Heart right ventricle (tissue), 16 donors: ENCODE measurements at places on chromosomes 6 and 20. TPM values are rescaled to one million over a fixed set of nuclear protein-coding genes. Genes with fewer than 3 reads are reported as not detected.

The PTPRT gene
- total RNA-seq, result 0.26 TPM

DNA sequence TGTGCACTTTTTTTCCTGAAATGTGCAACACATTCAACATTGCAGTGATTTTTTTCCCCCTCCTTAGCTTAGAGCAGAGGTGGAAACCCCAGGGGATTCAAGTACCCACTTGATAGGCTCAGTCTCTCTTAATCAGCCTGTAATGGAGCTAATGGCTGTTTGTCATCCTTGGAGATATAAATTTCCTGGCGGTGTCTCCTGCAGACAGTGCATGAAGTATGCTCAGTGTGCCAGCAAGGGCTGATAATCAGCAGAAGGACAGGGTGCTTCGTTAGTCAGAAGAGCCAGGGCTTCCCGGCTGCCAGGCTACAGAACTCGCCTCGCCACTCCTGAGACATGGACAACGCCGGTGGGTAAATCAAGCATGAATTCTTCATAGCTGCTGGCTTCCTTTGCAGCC lies 69.8 kb upstream of the PHACTR2 start:
- DNase-seq, result no peak

The GTSF1L gene
- total RNA-seq, result not detected

- no peak for DNase-seq
Measured at GRCh38 chr6:56837322-56837894, 117.5 kb upstream of the BEND6 start.

DNA sequence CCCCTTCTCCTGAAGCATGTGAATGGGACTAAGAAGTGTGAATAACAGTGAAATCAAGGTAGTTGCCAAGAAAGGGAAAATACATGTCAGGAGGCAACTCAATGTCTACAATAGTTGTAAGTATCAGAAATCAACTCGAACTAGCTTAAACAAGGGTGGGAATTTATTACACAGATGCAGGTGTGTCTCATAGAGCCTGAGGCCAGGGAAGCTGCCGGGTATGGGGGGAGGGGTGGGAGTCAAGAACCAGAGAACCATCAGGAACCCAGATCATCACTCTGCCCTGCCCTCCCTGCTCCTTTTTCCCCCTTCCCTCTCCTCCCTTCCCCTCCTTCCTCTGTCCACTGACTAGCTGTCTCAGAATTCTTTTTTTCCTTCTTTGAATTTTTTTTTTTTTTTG lies 34.9 kb upstream of the BMP6 start:
- DNase-seq, result no peak

The AIF1 gene
- total RNA-seq, result 2.8 TPM

- DNase-seq, result no peak
Measured at GRCh38 chr6:73308712-73309534, 45.2 kb downstream of the DPPA5 start.

DNA sequence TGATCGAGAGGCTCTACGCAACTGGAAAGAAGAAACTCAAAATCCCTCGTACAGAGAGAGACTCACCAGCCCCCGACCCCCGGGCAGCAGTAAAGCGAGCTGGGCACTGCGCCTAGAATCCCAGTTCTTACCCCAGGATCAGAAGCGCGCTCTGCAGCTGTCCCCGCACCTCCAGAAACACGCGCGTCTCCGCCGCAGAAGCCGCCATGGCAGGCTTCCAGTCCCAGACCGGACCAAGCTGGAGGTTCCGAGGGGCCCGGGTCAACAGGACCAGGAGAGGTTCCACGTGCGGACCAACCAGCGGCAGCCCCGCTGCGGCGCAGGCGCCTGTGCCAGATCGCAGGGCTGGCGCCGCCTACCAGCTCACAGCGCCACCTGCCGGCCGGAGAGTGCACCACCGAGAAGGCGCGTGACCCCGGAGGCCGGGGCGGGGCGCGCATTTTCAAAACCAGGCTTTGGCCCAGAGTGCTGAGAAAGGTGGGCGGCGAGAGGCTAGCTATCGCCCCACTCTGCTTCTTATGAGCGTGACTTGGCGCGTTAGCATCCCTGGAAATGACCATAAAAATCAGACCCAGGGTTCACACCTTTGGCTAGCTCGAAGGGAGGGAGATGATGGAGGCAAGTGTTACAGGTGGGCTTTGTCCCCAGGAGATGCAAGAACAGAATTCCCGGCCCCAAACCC lies at the start of gene UBE3D:
TSS of gene UBE3D (minus strand) at position 331 of the 682 bp plus-strand sequence. CDS start at position 208, 123 bp downstream.
- peak; percentile 87 for DNase-seq

The NEU1 gene
- 19.5 TPM for total RNA-seq

- no peak for DNase-seq
Measured at GRCh38 chr6:73293331-73293730, 30.3 kb upstream of the KHDC1 start.

DNA sequence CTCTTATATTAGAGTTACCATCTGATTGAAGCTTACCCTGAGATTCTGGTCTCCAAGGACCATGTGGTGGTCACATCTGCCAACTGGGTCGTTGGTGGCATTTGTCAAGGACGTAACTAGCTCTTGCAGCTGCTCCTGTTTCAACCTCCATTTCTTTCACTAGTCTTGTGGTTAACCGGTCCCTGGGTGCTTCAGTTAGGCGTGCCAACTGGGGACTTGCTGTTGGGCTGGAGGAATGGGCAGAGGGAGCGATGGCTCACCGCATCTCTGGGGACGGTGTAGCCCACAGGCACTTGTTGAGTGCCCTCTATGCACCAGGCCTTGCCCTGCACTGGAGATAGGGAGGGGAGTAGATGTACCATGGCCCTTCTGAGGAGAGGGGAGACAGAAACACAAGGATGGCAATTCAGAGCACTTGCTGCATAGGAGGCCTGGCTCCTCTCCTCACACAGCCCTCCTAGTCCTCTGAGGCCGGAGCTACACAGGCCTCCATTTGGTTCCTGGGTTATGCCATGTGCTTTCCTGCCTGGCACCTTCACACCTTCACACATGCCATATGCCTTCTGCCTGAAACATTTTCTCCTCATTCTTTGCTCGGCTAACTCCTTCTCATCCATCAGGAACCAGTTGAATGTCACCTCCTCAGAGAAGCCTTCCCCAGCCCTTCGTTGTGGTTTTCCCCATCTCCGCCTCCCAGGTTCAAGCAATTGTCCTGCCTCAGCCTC lies 20.0 kb upstream of the ASXL1 start:
- no peak for DNase-seq

- DNase-seq, result no peak
Measured at GRCh38 chr6:158894193-158894592, 75.0 kb upstream of the EZR start.

GRCh38 chr20:49583669-49584417 lies 15.9 kb upstream of the PTGIS start:
- peak; percentile 80 for DNase-seq

The TNF gene
- 0.69 TPM for total RNA-seq

- DNase-seq, result no peak
Measured at GRCh38 chr20:23285536-23285935, 65.1 kb upstream of the NXT1 start.

- DNase-seq, result no peak
Measured at GRCh38 chr6:12064131-12064530, 52.0 kb downstream of the HIVEP1 start.

The RAET1G gene
- total RNA-seq, result not detected

DNA sequence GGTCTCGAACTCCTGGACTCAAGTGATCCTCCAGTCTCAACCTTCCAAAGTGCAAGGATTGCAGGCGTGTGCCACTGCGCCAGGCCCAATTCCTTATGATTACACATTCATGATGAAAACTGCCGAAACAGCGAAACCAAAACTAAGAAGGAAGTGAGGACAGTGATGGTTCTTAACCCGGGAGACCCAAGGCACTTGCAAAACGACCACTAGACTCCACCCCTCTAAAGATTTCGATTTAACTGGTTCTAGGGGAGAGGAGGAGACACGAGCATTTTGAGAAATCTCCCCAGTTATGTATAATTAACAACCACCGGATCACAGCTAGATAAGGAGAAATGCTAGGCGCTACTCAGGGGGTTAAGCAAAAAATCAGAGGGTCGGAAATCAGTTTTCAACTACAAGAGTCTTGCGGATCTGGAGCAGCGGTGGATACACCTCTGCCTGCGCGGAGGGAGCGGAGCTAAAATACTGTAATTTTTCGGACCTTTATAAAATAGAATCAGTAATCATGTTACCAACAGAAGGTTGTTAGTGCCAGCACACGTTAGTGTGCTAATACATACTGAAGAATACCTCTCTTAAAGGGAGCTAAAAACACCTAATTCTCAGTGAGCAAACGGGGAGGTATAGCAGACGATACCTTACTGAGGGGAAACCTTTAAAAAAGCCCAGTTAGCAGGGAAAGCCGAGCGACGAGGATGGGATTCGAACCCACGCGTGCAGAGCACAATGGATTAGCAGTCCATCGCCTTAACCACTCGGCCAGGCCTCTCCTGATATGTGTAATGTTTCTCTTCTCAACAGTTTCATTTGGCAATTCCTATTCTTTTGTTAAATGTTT lies 60.0 kb upstream of the BTN3A2 start:
- peak; percentile 49 for DNase-seq

The GSTA3 gene
- total RNA-seq, result not detected

- DNase-seq, result no peak
Measured at GRCh38 chr6:90586546-90586835, 381 bp downstream of the MAP3K7 start.

The SS18L1 gene
- 10.7 TPM for total RNA-seq

GRCh38 chr20:35472209-35472608 lies 16.8 kb downstream of the CEP250 start:
- no peak for DNase-seq

The OR2J3 gene
- total RNA-seq, result not detected

The GJA10 gene
- total RNA-seq, result not detected

The KCNS1 gene
- total RNA-seq, result not detected

- DNase-seq, result no peak
Measured at GRCh38 chr6:150967381-150967780, 101.9 kb downstream of the MTHFD1L start.

GRCh38 chr20:53448875-53449274 lies 144.8 kb downstream of the ZNF217 start:
- DNase-seq, result no peak

- DNase-seq, result no peak
Measured at GRCh38 chr6:134021396-134022122, 30.9 kb downstream of the SLC2A12 start.

The RPS6KA2 gene
- 79.6 TPM for total RNA-seq

DNA sequence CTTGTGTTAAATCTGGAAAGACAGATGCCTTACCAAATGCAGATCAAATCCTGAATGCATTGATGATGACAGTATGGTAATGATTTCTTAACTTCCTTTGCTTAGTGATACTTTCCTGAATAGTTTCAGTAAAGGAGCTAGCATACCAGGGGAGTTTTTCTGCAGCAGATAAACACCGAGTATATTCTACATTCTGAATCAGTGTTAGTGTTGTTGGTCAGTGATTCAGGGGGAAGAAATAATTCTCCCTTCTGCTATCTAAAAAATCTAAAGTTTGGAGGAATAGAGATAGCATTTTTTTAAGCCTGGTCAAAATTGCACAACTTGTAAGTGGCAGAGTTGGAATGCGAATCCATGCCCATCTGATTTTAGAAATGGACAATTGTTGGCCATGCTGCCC lies 512.2 kb upstream of the MARCKS start:
- DNase-seq, result no peak

- no peak for DNase-seq
Measured at GRCh38 chr6:81708113-81708699, 44.3 kb downstream of the TENT5A start.

GRCh38 chr6:167323111-167323510 lies 1.8 kb upstream of the TTLL2 start:
- DNase-seq, result no peak

The PREX1 gene
- total RNA-seq, result 23.0 TPM

The PTK7 gene
- total RNA-seq, result 1.0 TPM

The MAS1 gene
- total RNA-seq, result 0.02 TPM

The FOXP4 gene
- total RNA-seq, result 13.6 TPM

The AGER gene
- 2.3 TPM for total RNA-seq

DNA sequence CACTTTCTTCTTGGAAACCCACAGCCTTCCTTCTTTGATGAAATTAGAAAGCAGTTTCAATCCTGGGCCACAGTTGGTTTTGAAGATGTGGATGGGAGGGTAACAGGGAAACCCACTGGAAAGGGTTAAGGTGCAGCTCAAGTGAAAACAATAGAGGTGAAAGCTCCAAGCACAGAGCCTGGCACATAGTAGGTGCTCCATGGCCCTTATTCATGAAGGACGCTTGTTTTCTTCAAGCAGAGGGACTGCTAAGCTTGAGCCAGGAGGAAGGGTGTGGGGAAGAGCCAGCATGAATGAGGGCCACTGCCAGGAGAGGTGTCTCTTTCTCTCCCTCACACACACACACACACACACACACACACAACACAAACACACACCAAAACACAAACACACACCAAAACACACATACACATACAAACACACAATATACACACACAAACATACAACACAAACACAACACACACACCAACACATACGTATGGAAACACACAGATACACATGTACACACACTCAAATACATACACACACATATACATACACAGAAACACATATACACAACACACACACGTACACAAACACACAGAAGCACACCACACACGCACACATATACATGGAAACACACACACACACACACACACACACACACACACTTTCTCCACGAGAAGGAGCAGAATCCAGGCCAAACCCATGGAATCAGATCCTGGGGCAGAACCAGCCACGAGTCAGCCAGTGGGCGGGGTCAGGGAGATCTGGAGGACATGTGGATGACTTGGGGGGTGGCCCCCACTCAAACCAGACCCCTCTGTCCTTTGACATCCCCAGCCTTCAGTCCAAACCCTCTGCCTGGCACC lies 23.7 kb upstream of the RBPJL start:
- DNase-seq, result no peak

DNA sequence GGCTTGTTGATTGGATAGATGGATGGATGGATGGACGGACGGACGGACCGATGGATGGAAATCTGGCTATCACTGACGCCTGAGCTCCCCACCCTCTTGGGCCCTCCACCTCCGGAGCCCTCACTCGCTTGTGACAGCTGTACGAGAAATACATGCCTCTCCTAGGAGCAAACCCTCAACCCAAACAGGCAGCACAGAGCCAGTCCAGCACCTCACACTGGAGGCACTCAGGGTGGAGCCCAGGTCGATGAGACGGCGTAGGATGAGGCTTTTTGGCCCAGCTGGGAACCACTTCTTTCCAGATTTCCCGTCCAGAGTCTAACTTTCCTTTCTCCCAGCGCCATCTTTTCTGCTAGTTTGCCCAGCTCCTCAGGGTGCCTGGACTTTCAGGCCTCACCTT lies 2.7 kb upstream of the LY6G5C start:
- no peak for DNase-seq

- no peak for DNase-seq
Measured at GRCh38 chr6:158142789-158143188, 25.3 kb downstream of the SERAC1 start.

- DNase-seq, result no peak
Measured at GRCh38 chr6:34155471-34156300, 9.8 kb upstream of the GRM4 start.

DNA sequence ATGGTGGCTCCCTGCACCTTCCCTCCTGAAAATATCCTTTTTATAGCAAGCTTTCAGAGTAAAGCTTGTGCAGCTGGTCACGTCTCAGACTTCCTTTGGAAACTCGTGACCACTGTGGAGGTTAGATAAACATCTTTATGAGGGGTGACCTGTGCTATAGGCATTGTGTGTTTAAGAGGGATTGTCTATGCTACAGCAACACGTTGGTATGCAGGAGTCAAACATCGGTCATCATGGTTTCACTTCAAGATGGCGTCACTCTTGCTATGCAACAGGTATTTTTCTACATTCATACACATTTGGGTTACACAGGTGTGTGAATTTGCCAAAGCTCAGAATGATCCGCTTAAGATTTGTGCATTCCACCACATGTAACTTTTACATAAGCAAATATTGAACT lies 14.6 kb upstream of the BLCAP start:
- no peak for DNase-seq
